NCI-H1436 treated with DMSO at 0.1 percent for 48 hours (cell line): ENCODE measurements at places on chromosomes 5 and 9.

DNA sequence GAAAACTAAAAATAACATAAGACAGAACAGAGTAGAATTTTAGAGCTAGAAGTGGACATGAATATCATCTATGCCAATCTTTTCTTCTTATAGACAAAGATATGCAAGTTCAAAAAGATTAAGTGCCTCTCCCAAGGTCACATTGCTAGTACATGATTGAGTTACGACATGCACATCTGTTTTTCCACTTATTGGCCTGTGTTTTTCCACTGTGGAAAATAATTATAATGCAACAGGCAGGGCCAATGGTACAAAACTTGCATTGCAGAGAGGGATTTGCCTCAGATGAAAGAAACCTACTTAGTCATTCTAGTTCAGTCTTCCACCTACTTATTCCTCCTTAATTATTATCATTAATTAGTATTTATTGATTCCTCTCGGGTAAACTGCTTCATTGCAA lies 407.8 kb upstream of the SGCD start:
- DNase-seq, result no peak

DNA sequence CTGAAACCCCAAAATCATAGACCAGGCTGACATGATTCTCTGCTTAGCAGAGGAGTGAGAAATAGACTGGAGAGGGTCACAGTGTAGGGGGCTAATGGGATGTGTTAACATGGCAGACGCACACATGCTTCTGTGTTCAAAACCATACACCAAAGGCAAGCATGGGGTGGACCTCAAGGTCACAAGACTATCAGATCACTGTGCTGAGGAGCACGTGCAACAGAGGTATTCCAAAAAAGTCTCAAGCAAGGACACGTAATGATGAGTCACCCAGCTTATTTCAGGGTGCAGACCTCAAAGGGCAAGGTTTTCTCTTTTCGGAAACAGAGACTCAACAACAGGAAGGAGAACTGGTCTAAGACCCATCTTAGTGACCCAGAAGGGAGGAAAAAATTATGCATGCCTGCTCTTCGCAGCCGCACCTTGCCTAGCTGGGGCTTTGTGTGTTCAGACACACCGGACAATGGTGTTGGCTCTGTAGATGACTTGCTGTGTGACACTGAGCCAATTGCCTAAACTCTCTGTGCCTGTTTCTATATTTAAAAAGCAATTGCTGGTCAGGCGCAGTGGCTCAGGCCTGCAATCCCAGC lies 20.3 kb downstream of the WHRN start:
- no peak for DNase-seq

DNA sequence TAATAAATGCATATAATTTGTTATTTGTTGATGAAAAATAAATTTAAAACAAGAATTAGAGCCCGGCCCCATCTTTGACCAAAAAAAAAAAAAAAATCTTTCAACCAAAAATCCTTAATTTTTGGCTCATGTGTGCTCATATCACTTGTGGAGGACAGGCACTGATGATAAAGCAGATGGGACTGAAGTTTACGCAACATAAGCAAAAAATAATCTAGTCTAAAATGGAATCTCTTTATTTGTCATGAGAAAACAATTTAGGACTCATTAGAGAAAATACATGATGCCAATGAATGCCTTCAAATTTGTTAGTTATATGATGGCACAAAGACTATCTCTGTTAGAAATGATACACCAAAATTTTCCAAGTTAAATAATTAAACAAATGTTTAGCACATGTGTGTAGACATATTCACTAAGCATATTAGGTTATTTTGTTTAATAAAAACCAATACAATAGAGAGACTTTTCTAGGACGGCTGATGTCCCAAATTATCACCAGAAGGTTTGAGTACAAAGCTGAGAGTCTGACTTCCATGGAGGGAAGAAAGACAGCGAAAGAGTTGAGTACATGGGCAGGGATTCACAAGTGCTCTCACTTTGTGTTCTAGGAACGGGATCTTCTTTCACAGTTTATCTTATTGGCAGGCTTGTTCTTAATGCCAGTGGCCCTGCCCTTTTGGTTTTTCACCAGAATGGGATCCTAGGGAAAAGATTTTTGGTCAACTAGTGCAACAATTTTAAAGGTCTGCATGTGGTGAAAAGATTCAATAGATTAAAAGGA lies 621.4 kb downstream of the RAB3C start:
- DNase-seq, result no peak

DNA sequence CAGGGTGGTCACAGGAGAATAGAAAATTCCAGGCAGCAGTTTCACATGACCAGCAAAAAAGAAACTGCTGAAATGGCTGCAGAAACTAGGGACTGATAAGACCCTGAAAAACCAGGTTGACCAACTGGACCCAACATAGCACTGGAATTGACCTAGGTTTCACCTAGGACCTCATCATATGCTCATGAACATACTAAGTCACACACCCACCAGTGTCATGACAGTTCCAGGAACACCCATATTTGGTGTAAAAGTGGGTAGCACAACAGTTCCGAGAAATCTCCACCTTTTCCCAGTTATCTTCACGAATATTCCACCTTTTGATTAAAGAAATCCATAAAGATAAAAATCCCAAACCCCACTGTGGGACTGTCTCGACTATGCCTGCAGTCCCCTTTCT lies 182.2 kb downstream of the AGTPBP1 start:
- DNase-seq, result no peak

DNA sequence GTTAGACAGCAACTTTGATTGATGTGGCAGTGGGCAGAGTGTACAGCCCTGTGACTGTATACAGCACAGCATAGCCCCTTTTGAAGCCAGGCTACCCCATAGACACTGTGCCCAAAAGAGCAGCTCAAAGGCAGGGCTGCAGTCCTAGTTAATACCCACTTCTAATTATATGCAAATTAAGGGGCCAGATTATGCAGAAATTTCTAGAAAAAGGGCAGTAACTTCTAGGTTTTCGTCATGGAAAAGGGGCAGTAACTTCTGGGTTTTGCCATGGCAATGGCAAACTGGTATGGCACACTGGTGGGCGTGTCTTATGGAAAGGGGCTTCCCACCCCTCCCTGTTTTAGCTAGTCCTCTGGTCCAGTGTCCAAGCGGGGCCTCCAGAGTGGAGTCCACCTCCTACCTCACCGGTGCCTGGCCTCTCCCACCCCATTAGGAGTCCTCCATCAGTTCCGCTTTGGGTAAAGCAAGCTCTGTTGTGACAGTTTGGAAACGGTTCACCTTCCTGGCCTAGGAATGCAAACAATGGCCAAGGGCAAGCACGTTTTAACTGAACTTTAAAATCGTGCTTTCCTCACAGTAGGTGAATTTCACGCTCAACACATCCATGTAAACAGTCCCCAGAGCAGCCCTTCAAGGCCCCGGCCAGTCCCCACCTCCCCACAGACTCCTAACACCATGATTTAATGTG lies 5.6 kb downstream of the ADAMTS13 start:
- no peak for DNase-seq

- no peak for DNase-seq
Measured at GRCh38 chr5:23089286-23089685, 236.1 kb upstream of the CDH12 start.

GRCh38 chr5:135973323-135974020 lies 18.7 kb upstream of the LECT2 start:
- no peak for DNase-seq
